Activated CD4-positive, alpha-beta T cell treated with anti-CD3 and anti-CD28 coated beads, Interleukin-2, amount 50 U/mL, for 4 hours (primary cell): ENCODE measurements at places on chromosomes 7 and 10.

DNA sequence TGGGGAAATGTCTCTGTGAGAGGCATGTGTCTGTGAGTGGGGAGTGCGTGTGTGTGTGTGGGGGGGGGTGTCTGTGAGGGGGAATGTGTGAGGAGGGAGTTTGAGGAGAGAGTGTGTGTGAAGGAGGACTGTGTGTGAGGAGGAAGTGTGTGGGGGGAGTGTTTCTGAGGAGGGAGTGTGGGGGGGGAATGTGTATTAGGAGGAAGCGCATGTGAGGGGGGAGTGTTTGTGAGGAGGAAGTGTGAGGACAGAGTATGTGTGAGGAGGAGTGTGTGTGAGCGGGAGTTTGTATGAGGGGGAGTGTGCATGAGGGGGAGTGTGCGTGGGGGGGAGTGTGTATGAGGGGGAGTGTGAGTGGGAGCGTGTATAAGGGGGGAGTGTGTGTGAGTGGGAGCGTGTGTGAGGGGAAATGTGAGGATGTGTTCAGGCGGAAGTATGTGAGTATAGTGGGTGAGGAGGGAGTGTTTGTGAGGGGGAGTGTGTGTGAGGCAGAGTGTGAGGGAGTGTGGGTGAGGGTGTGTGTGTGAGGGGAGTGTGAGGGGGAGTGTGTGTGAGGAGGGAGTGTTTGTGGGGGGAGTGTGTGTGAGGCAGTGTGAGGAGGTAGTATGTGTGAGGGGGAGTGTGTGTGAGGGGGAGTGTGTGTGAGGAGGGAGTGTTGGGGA, 21.8 kb upstream of the PTPRN2 start:
- no peak for DNase-seq

DNA sequence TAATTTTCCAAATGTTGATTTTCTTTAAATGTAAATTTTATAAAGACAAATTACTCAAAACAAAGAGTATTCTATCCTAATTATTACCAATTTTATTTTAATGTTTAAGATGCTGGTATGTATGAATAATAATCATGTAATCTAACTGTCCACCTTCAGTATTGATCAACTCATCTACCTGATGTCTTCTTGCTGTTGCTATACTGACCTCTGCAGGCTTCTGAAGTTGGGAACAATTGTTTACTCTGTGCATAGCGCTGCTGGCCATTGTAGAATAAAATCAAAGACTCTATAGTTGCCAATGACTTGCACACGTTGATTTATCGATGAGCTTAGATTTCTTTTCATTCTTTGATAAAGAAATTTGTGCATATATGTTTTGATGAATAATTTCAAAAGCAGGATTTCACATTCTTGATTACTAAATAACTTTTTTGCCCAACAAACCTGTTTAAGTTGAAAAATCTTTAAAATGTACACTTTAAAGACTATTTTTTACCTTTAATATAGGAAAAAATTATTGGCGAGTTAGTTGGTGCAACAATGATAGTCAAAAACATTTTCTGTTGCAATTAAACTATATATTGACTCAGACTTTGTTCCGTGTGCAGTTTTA, 282.3 kb downstream of the TFEC start:
- no peak for DNase-seq

- no peak for DNase-seq
Measured at GRCh38 chr7:78023191-78023590, 224.6 kb downstream of the PHTF2 start.

GRCh38 chr10:100186253-100187212, 704 bp upstream of the ERLIN1 start:
- DNase-seq, result peak; percentile 6
